RWPE1 (cell line): ENCODE measurements at places on chromosomes 3 and 15.

GRCh38 chr3:90134090-90134489 lies 1026.7 kb downstream of the EPHA3 start:
- DNase-seq, result no peak

DNA sequence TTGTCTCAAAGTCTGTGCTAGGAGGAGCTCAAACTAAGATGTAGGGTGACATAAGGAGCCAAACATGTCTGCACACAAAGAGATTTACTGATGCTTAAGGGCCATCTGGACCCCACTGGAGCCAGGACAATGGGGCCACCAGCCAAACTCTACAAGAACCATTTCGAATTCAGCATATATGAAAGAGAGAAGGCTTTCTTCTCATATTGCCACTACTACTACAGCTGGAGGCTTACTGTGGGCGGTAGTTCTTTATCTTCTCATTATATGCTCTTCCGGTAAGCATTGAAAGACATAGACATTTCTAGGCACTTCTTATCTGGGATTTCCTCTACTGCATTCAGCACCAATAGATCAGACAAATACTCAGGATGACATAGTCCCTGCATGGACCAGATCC lies 404.4 kb upstream of the PROK2 start:
- DNase-seq, result no peak

DNA sequence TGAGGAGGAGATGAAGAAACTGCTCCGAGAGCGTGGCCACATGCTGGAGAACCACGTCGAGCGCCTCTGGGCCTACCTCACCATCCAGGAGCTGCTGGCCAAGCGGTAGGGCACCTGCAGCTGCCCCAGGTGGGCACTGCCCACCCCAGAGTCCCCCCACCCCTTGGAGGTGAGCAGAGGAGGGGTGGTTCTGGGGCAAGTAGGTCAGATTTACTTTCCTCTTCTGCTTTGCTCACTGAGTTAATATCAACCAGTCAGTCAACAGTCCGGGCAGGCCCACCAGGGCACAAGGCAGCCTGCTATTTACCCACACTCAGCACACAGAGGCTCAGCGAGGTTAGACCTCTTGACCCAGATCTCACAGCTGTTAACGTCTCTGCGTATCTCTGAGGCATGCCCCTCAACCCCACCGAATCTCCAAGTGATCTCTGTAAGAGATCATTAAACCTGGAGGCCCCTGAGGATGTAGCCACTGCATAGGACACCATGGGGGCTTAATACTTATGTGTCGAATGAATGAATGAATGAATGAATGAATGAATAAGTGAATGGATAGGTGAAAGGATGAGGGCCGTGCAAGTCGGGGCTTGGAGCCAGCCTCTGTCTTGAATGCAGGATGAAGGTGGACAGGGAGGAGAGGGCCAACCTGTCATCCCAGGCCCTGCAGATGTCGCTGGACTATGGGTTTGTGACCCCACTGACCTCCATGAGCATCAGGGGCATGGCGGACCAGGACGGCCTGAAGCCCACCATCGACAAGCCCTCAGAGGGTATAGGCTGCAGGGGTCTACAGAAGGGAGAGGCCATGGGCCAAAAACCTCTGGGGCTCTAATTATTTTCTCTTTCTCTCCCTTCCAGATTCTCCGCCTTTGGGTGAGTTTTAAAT lies 8.0 kb upstream of the ITIH3 start:
- no peak for DNase-seq

- peak; percentile 15 for DNase-seq
Measured at GRCh38 chr3:108493862-108494261, 16.5 kb downstream of the MYH15 start.

- DNase-seq, result no peak
Measured at GRCh38 chr3:166367947-166368533, 530.8 kb upstream of the BCHE start.

- DNase-seq, result no peak
Measured at GRCh38 chr3:31495971-31496665, 36.6 kb upstream of the STT3B start.

- DNase-seq, result peak; percentile 30
Measured at GRCh38 chr3:195441992-195442572, 738 bp downstream of the ACAP2 start.

DNA sequence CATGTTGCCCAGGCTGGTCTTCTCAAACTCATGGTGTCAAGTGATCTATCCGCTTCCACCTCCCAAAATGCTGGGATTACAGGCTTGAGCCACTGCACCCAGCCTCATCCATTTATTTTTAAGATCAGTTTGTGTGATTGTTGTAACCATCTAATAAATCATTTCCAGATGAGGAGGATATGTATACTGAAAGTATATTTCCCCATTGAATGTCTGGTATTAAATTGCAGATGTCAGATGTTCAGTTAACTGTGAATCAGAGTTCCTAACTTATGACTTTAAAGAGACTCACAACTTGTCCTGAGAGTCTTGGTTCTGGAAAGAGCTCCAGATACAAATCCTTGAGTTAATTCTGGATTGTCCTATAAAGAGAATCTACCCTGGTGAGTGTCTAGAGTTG lies 62.4 kb downstream of the TRIM71 start:
- DNase-seq, result no peak

DNA sequence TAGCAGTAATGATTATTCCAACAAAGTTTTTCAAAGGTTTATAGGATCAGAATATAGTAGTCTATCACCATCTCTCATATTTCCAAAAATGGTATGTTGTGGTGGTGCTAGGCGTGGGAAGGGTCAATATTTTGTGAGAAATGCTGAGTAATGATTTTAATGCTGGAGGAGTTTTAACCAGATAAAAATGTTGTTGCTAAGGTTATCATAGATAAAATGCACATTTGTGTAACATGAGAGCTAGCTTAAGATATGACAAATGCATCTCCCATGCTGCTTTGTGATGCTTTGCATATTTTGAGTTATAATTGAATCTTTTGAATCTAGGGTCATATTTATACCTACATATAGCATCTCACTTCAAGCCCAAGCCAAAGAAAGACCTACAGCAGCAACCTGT lies 103.9 kb upstream of the ROBO1 start:
- no peak for DNase-seq

- no peak for DNase-seq
Measured at GRCh38 chr15:70053001-70053715, 44.6 kb downstream of the TLE3 start.

GRCh38 chr15:36430280-36430679 lies 149.1 kb upstream of the CDIN1 start:
- DNase-seq, result no peak

GRCh38 chr15:78709263-78709882 lies 68.4 kb upstream of the CHRNB4 start:
- DNase-seq, result peak; percentile 78

DNA sequence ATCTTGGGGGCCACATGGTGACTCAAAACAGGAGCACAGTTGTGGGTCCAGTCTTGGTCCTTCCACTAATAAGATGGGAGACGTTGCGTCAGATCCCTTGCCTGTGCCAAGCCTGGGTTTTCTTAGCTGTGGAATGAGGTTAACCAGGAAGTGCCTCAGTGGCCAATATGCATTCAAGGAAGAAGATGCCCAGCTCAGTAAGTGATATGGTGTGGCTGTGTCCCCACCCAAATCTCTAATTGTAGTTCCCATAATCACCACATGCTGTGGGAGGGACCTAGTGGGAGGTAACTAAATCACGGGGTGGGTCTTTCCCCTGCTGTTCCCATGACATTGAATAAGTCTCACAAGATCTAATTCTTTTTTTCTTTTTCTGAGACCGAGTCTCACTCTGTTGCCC lies 6.4 kb downstream of the ALG1L2 start:
- no peak for DNase-seq

- DNase-seq, result no peak
Measured at GRCh38 chr3:38726751-38727150, 77.3 kb upstream of the SCN5A start.

- peak; percentile 77 for DNase-seq
Measured at GRCh38 chr3:69294014-69294766, 91.7 kb downstream of the FRMD4B start.

DNA sequence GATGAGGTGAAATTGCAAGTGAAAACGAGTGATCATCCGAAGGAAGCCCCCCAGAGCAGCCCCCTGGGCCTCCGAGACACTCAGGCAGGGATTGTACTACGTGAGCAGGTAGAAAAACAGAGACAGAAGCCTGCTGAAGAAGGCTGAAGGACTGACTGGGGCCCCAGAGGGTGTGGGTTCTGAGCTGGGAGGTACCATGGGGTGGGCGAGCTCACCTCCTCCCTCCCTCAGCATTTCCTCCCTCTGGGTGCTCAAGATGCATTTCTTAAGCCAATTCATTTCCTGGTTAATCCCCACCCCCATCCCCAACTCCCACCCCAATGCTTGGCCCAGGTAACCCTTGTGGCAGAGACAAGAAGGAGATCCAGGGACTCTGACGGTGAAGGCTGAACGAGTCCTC lies 108.7 kb downstream of the BDH1 start:
- DNase-seq, result no peak

DNA sequence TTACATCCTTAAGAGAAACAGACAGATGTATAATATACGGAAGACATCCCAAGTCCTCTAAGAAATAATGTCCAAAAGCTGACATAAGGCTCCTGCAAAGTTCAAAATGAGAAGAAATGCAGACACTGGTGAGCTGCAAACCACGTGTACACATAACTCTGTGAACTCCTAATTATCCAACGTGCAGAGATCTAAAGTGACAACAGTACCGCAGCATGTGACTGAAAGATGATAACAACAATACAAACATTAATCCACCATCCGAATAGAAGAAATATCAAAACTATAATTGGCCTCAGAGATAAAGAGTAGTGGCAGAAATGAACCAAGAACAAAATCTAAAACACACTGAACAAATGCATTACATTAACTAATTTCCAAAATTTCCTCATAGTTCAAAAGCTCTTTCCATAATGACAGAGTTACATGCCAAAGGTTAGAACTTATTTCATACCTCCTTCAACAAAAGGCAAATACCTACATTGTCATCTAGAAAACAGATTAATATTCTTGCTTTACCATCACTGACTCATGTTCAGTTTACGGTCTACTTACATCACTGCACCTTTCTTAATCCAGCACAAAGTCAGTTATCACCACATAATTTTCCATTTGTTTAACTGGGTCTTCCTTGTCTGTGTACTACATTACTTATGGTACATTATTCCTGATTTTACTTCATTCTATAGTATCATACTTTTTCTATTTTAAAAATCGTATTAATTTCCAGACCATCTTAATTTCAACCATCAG lies 2.2 kb downstream of the PDCD10 start:
- no peak for DNase-seq

DNA sequence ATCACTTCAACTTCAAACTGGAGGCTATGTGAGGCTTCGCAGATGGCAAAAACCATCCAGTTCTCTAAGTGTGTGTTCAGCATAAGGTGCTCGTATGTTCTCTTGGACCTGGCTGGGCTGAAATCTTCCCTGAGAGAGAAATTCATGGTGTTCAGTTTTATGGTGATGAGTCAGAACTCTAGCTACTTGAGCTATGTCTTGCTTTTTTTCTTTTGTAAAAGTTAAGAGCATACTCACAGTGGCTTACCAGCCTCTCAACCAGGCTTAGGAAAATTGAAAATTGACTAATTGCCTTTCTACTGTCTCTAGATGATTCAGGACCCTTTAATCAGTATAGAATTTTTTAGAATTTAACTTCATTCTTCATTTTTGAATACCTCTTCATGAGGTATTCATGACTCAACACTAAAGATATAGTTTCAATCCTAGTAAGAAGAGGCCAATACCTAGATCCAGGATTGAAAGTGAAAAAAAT lies 617.5 kb downstream of the TBL1XR1 start:
- no peak for DNase-seq

- DNase-seq, result no peak
Measured at GRCh38 chr15:88185584-88185983, 71.0 kb downstream of the NTRK3 start.

DNA sequence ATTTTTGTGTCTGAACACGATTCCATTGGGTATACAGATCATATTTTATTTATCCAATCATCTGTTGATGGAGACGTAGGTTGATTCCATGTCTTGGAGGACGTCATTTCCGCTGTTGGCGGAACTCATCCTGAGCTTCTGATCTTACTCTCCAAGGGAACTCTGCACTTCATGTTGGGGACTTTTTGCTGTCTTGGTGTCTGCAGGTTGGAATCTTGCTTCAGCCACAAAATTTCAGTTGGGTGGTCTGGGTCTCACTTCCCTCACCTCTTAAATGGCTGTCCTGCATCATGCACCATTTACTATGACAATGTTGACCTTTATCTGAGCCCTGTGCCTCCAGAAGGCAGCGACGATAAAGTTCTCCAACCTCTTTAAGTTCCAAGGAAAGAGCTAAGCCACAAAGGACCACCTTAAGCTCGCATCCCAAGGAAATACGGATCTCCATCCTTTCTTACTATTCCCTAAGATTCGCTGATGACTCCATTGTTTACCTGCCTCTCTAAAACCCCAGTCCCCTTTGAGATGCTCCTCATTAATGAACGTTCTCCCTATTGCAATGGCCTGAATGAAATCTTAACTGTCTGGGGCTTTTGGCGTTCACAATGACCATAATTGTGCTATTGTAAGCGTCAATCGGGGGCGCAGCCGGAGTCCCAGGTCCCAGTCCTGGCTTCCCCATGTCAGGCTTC lies 23.1 kb upstream of the RNU6-1 start:
- DNase-seq, result no peak

GRCh38 chr3:152382312-152383135 lies 113.8 kb downstream of the MBNL1 start:
- DNase-seq, result no peak

DNA sequence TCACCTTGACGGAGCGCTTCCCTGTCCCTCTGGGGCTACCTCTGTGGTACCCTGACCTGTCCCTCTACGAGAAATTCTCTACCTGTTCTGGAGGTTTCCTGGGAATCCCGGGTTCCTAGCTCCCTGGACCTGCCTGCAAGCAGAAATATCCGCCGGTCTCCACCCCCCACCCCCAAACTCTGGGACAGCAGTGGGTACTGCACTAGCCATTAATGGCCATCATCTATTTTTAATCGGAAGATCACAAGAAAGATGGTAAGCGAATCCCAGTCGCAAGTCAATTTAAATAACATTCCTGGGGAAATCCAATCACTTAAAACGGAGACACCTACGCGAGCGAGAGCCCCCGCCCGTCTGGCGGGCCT lies 429 bp upstream of the C3orf80 start:
- no peak for DNase-seq

- peak; percentile 55 for DNase-seq
Measured at GRCh38 chr15:74036271-74037170, 42.0 kb downstream of the PML start.

- no peak for DNase-seq
Measured at GRCh38 chr3:155070316-155070715, 9.8 kb upstream of the MME start.

GRCh38 chr15:96390986-96391385 lies 60.5 kb downstream of the NR2F2 start:
- no peak for DNase-seq

- DNase-seq, result no peak
Measured at GRCh38 chr3:73933585-73933984, 308.8 kb upstream of the PDZRN3 start.
